BJ (cell line): ENCODE measurements at places on chromosomes 12 and 14.

GRCh38 chr12:12734054-12734453 lies 16.9 kb downstream of the CDKN1B start:
- DNase-seq = peak; percentile 85

DNA sequence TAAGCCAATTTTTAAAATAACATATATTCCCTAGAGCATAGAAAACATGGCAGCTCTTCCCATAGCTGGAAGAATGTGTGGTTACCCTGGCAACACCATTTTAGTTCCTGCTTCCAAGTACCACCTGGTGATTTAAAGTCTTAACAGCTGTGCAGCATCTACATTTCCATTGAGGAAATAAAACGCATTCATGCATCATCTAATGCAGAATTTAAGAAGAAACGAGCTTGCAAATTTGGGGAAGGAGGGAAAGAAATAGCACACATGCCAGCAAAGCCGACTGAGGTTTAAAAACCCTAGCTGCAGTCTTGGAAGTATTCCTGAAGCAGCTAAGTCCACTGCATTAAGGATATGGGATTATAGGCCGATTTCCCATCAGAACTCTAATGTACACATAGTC lies 22.8 kb upstream of the SLC38A2 start:
- no peak for DNase-seq

GRCh38 chr12:92732216-92732615 lies 29.4 kb downstream of the PLEKHG7 start:
- no peak for DNase-seq

DNA sequence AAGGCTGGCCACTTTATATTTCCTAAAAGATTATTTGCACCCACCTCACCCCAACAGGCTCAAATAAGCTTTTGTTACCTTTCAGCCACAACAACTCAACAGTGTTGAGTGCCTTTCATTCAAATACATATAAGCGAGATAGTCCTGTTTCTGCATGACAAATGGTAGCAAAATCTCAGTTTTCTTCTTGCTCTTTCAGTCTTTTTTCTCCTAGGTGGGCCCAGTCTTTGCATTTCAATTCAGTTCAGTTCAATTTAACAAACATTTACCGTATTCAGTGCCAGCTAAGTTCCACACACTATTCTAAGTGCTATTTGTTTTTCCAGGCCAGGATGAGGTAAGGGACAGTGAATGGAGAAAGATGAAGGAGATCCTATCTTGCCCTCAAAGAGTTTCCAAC lies 25.9 kb upstream of the BMP4 start:
- DNase-seq = no peak

- no peak for DNase-seq
Observed at GRCh38 chr12:104638218-104638850, 181.6 kb downstream of the CHST11 start.

GRCh38 chr12:48678551-48679185 lies 3.4 kb downstream of the KANSL2 start:
- no peak for DNase-seq

- DNase-seq = peak; percentile 83
Observed at GRCh38 chr12:27899151-27899661, 73.3 kb downstream of the PTHLH start.

DNA sequence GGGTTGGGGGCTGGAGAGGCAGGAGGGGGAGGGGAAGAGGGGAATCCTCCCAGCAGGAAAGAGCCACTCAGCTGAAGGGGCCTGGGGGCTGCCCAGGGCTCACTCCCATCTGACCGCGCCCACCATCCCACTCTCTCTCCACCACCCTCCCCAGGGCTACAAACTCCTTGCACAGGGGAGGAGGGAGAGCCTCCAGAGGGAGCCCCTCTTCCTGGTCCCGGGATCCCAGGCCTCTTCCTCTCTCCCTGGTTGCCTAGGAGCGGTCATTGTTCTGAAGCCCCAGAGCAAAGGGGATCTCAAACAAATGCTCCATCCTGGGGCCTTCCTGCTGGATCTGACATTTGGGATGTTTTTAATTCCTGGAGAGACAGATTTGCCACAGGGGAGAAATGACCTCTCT lies 39.8 kb upstream of the DLK1 start:
- DNase-seq = no peak

DNA sequence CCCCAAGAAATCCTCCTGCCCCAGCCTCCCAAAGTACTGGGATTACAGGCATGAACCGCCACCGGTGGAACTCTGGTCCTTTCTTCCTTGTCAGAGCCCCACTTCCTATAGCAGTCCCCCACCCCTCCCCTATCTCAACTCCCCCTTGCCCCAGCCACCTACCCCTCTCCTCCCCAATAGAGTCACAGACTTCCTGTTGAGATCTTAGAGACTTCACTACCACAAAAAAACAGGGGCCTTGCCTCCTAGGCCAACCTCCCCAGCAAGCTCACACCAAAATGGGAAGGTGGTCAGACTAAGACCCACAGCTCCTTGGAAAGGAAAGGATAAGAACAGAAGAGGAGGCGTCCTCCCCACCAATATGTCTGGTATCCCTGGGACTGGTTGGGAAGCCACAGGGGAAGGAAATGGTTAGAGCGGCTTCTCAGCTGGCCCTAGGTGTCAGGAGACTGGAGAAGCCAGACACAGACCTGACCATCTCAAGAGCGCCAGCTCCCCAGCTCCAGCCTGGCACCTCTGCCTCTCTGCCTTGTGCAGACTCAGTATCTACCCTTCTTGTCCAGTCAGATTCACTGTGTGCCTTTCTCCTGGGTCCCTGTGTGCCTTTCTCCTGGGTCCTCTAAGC lies 8.5 kb downstream of the ITGB7 start:
- DNase-seq = no peak

GRCh38 chr12:14366209-14367039 lies 942 bp downstream of the ATF7IP start:
- no peak for DNase-seq

DNA sequence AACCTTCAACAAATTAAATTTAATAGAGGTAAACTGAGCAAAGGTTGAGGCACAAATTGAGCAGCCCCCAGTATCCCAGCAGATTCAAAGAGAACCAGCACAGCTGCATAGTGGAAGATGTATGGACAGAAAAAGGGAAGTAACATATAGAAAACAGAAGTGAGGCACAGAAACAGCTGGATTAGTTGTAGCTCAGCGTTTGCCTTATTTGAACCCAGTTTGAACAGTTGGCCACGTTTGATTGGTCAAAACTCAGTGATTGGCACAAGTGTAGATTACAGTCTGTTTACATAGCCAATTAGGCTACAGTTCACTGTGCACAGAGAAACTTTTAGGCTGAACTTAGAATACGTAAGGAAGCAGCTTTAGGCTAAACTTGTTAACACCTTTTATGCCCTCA lies 315.5 kb downstream of the RMST start:
- DNase-seq = no peak

DNA sequence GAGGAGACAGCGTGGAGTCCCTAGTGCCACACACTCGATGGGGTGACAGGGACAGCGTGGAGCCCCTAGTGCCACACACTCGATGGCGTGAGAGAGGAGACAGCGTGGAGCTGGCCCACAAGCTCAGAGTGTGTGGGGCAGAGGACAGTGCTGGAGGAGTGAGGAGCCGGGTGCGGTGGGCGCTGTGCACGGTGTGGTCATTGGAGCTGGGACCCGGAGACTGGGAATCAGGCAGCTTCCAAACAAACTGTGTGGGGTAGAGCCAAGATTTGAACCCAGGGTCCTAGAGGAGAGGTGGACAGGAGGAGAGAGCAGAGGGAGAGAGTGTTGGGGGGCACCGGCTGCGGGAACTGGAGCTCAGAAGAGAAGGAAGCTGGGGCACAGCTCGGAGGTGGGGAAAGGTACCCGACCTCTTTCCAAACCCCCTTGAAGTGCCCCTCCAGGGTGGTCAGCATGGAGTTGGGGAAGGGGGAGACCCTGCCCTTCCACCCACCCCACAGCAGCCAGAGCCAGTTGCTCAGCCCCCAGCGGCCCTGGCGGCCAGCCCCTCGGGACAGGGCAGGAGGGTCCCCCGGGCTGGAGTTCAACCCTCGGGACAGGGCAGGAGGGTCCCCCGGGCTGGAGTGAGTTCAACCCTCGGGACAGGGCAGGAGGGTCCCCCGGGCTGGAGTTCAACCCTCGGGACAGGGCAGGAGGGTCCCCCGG lies 91.0 kb downstream of the NOC4L start:
- no peak for DNase-seq

- DNase-seq = peak; percentile 93
Observed at GRCh38 chr12:14952299-14952921, 9.0 kb downstream of the ARHGDIB start.

DNA sequence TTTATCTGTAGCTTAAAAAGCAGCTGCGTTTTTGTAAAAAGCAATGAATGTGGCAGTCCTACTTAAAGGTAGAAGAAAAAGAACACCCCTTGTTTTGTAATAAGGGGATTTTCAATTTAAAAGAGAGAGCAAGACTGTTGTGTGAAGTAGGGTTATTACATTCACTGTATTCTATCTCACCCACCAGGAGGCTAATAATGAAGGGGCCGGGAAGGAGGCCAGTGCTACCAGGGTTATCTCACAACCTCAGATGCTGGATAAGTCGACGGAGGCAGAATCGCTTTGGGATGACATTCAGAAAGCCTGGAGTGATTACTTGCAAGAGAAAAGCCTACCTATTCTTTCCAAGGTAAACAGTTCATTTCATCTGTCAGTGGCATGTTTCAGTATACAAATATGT lies 97.7 kb downstream of the RMST start:
- DNase-seq = no peak

DNA sequence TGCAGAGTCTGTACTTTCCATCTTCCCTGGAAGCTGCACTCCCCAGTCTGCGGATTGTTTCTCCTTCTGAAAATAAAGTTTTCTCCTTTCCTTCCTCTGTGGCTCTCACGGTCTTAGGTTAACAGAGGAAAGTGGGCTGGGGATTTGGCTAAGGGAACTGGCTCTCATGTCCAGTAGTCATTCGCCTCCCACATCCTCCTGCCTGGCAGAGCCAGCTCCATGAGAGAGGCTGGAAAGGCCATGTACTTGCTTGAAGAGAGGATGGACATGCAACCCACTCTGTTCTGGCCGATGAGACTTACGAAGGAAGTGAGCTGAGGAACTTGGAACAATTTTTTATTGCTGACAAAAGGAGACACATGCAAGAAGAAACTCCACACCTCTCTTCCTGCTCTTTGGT lies 18.9 kb upstream of the RGS6 start:
- no peak for DNase-seq

GRCh38 chr14:81123811-81124210 lies 96.9 kb downstream of the GTF2A1 start:
- no peak for DNase-seq

GRCh38 chr14:36522347-36522971 lies 2.4 kb upstream of the NKX2-1 start:
- no peak for DNase-seq

- DNase-seq = no peak
Observed at GRCh38 chr12:121166356-121166755, 33.7 kb downstream of the P2RX7 start.

GRCh38 chr14:32571995-32572866 lies 243.1 kb downstream of the AKAP6 start:
- DNase-seq = no peak

DNA sequence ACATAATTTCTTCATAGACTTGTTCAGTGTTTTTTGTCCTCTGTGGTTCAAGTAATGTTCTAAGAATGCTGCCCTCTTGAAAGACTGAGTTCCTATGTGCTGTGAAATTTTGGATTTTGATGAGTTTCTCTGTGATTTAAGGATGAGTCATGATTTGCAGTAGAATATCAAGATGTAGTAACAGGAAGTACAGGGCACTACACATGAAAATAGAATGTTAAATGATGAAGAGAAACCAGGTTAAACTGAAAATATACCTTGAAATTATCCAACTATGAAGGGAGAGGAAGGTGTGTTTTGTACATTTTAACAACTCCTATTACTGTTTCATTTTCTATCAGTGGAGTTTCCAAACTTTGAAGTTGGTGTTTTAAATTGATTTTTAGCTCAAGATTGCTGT lies 4.8 kb downstream of the ELK3 start:
- peak; percentile 86 for DNase-seq

DNA sequence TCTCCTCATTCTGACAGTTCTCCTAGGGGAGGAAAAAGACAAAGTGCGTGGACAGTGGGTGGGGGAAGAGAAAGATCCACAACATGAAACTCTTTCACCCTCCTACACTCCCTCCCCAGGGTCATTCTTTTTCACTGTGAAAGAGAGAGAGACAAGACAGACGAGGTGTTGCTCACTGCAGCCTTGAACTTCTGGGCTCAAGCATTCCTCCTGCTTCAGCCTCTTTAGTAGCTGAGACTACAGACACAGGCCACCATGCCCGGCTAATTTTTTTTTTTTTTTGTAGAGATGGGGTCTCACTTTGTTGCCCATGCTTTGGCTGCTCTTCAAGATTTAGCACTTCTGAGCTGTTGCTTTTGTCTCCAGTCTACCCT lies 2.7 kb downstream of the GPX2 start:
- no peak for DNase-seq

- DNase-seq = no peak
Observed at GRCh38 chr12:47636908-47637780, 68.7 kb downstream of the RPAP3 start.

DNA sequence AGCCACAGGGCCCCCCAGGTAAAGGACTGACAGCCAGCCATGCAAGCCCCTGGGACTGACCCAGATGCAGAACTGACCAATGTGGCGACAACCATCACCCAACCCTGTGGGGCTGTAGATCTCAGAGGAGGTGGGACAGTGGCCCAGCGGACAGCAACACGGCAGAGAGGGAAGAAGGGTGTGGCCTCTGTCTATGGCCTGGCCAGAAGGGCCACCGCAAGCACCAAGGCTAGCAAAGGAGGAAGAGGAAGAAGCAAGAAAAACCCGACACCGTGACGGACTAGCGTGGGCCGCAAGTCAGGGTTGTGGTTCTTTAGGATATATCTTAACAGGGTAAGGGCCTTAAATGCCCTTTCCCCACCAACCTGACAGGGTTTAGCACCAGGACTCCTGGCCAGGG lies 71.2 kb downstream of the ITPK1 start:
- DNase-seq = no peak

GRCh38 chr14:59398841-59399240 lies 66.3 kb downstream of the GPR135 start:
- DNase-seq = no peak

DNA sequence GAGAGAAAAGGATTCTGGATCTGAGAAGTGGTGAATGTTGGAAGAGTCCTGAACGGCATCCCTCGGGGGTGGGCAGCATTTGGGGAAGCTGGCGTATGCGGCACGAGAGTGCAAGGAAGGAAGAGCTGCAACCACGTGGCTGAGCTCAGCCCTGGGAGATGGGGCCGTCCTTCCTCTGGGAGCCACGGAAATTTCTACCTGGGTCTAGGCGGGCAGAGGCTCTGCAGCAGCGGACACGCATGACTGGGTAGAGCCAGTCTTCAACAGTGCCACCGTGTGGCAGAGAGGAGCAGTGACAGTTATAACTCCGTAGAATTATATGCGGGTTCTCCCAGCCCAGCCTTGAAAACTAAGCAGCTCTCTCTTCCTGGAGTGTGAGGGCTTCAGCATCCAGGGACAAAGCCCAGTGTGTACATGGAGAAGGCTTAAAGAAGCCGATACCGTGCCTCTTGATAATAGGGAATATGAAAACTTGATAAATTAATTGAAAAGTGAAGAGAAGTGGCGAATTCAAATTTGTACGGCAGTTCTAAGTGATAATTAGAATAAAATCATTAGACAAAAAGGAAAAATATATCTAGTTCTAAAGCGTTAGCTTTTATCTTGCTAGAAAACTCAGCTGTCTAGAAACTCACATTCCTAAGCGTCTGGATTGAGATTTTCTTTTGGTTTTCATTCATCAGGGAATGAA lies 82.9 kb upstream of the STXBP6 start:
- no peak for DNase-seq

- DNase-seq = no peak
Observed at GRCh38 chr14:88584451-88584850, 21.6 kb downstream of the ZC3H14 start.
